ENCODE measurements at places on chromosomes 1 and 21.

DNA sequence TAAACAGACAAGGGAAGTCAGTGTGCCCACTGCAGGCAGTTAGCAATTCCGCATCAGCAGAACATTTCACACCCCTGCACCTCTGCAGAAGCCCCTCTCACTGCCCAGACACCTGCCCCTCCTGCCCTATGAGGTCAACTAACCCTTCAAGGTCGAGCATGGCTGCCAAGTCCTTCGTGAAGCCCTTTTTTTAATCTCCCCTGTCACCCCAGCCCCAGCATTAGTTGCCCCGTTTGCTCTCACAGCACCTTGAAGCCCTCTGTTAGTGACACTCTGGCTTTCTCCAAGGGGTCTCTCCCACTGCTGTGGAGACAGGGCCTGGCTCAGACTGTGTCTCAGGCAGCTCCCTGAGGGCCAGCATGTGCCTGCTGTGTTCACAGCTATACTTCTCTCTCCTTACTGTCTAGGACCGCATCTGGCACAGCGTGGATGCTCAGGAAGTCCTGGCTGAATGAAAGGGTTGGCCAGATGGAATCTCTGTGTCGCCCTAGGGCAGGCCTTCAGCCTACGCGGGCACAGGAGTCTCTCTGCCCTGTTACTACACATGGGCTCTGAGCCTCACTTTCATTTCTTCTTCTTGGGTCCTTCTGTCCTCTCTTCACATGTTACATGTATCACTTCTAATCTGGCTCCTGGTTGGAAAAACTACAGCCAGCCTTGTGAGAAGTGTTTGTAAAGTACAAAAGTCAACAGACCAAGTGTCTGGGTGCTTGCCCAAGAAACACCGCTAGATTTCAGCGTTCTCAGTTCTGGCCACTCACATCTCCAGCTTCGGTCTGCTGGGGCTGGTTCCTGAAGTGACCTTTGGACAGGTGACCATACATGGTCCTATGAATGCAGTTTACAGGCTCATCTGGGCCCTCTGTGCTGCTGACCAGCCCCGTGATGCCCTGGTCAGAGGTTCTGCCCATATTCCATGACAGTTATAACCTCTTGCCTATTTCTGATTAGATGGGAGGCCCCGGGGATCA lies 19.7 kb downstream of the SLC2A1 start:
- no peak for DNase-seq

DNA sequence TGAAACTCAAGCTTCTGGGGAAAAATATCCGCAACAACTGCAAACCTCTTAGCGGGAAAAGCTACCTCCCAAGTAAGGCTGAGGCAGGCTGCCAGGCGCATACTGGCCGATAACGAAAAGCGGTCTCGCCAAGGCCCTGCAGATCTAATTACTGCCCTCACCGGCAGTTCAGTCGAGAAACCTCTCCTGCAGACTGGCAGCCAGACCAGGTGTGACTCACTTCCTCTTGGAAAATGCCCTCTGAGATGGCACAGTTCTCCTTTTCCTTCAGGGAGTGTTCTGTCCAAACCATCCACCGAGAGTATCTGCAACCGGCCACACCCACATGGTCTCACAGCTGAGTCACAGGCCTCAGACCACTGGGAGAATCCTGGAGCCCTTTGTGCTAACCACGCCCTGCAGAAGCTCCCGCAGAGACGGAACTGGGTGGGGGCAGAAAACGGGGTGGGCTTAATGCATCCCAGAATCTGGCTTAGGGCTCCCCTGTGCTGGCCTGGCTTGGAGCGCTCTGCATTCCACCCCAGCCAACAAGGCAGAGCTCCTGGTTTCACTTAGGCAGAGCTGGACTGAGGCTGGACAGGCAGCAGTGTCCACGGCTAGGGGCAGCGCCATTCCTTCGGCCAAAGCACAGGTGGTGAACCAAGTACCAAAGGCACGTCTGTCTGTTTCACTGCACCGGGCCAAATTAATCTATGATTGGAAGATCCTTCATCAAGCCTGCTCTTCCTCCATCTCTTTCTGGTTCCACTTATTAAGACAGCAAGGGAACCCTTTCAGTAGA lies 1.2 kb downstream of the S100A10 start:
- no peak for DNase-seq

DNA sequence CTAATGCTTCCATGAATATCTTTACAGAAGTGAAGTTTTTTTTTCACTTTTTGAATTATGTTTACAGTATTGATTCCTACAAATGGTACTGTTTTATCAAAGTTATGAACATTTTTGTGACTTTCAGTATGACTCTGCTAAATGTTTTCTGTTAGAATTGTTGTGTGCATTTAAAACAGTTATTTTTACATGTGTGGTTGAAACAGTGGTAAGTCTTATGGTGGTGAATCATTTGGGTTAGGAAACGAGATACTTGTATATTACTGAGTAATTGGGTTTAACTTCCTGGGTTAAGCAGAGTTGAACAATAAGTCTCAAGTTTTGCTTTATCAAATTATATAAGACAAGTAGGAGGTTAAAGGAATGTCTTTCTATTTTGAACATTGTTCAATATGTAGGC lies 66.8 kb downstream of the VPS13D start:
- peak; percentile 52 for DNase-seq

- DNase-seq = no peak
Observed at GRCh38 chr1:232212253-232212652, 417.7 kb downstream of the SIPA1L2 start.

DNA sequence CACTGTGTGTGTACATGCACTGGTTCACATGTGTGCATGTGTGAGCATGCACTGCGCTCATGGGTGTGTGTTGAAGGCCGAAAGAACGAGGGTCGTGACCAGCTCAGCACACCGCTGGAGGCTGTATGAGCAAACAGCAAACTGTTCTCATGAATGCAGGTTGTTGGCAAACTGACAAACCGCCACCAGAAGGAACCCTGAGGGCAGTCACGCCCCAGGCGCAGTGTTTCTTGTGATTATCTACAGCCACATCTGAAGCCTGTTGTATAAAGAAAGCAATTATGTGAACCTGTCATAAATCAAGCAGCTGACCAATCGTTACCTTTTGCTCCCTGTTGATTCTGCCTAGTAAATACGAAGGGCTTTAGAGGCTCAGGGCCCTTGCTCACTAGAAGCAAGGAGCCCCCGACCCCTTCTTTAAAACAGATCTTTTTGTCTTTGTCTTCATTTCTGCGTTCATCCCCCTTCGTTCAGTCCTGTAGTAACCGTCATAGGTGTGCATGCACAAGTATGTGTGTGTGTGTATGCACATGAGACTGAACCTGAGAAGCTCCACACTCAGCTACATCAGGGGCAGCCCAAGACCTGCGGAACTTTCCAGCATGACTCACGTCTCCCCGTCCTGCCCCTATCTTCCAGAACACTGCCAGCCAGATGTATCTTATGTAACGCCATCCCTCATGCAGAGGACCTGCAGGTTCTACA lies 16.8 kb upstream of the RIPK4 start:
- no peak for DNase-seq

GRCh38 chr1:208054485-208054884 lies 143.6 kb upstream of the CD34 start:
- DNase-seq = no peak

DNA sequence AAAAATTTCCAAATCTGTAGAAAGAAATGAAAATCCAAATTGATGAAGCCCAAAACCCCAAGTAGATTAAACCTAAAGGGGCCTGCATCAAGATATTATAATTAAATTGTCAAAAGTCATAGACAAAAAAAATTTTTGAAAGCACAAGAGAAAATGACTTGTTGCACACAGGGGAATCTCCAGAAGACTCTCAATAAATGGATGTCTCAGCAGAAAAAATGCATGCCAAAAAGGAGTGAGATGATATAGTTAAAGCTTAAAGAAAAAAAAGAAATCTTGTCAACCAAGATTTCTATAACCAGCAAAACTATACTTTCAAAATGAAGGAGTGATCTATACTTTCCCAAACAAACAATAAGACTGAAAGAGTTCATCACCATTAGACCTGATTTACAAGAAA lies 393.2 kb upstream of the SPAG17 start:
- no peak for DNase-seq

- peak; percentile 69 for DNase-seq
Observed at GRCh38 chr1:183070923-183071618, 47.9 kb downstream of the LAMC1 start.

- DNase-seq = no peak
Observed at GRCh38 chr1:181151378-181152326, 63.2 kb downstream of the IER5 start.

- DNase-seq = no peak
Observed at GRCh38 chr1:119453021-119453420, 38.1 kb downstream of the HSD3B2 start.

DNA sequence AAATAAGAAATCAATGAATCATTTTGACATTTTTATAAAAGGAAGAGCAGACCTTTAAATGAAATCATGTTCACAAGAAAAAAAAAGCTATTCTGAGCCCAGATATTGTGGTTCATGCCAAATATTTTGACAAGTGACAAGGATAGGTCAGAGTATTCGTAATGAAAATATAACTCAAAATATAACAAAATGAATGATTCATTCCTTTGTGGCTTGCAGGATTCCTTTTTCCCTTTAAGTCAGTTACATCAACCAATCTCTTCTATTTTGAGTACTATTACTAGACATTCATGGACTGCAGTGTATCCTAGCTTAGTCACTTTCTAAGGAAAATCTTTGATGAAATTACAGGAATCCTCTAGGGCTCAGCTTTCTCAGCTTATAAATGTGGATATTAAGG lies 188.7 kb downstream of the COL11A1 start:
- DNase-seq = no peak

Data from GM13977 (cell line).